ENCODE measurements at places on chromosomes 2 and 18.

DNA sequence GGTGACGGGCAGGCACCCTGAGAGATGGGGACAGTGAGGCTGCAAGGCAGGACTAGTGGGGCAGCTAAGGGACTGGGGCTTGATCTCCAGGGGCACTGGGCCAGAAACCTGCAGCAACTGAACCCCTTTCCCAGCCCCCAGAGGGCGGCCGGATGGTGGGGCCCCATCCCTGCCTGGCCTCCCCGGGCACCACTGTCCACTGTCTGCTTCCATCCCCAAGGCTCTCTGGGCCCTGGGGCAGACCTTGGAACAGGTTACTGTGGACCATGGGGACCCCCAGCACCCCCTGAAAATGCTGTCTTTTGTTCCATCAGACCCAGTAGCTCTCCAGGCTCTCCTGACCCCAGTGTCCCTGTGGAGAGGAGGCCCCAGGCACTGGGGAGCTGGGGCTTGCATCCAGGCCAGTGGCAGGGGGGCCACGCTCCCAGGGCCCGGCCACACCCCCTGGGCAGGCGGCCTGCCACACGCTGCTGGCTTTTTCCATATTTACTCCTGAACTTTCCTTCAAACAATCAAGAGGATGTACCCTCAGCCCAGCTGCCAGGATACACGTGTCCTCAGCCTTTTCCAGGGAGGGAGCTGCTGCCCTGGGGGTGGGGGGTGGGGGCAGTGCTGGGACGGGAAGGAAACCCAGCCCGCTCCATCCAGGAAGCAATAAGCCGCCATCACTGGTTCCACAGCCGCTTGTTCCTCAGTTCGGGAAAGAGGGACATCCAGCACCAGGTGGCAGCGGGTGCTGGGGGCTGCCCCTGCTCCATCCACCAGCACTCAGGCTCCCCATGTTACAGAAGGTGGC, 102.3 kb upstream of the ODC1 start:
- no peak for DNase-seq

DNA sequence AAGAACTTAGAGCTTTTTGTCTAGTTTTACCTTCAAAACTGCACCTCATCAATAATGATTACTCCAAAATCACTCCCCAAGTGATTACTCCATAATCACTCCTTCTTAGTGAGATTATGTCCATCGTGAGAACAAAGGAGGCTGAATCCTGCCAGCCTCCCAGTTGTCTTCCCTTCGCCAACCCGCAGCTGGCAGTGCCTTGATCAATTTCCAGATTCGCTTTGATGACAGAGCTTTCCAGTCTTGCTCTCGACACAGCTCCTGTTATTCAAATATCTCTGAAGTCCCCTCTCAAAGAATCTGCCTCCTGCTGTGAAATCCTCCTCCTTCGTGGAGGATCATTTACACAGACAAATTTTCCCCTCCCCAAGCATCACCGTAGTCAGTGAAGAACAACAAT, 237.7 kb downstream of the EIPR1 start:
- DNase-seq = no peak

DNA sequence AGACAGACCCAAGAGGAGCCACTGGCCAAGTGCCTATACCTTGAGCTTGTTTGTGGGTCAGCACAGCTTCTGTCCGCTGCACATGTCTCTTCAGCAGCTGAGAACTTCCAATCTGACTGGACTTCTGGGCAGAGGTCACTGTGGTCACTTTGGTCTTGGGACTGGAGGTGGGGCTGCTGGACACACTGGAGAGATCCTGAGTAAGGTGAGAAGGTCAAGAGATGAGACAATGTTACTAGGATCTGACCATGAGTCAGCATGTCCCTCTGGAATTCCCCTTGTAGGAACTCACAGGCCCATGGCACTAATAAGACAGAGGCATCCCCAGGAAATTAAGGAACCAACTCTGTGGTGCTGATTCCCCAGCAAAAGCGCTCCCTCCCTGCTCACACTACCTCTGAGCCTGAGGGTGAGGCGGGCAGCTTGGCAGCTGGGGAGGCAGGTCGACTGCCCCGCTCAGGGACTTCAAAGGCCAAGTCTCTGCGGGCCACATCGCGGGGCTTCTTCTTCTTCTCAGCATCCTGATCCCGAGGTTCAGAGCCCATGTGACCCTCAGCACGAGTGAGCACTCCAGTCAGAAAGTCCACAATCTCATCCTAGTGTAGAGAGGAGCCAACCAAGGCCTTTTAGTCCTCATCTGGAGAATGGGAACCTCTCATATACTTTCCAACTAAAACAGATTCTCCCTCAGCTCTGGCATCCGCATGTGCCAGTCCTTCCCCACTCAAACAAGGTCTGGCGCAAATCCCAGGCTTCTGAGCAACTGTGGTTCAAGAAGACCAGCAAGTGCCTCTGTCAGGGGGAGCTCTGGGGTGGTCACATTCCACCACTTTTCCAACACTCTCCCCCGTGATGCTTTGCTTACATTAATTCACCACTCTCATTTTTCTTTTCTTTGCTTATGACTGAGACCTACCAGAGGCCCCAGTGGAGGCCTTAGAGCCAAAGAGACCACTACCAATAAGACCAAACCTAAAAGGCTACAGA, 29.4 kb downstream of the KANSL3 start:
- no peak for DNase-seq

DNA sequence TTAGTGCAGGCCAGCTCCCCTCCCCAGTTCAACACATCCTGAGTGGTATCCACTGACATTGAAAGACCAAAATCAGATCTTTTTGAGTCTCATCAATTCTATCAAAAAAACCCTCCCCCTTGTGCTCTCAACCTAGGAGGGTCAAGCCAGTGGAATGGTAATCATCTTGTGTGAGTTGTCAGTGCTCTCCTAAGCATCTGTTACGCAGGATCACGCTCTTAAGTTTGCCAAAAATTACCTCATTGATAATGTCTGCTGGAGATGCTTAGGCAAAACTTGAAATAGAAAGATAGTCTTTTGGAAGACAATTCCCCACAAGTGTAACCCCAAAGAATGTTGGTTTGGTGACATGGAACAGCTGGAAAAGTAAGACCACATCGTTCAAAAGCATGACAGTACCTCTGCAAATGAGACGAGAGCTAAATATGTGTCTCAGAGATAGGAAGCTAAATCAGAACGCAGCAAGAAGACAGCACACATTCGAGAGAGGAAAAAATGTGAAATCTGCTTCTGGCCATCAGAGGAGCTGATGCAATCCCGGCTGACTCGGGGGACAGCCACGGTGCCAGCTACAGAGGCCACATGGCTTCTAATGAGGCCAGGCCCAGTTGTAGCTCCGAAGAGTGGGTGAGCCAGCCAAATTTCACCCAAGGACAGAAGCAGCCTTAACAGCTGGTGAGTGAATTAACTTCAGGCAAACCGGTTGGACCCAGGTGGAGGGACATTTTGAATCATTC, 753.9 kb downstream of the RNF144A start:
- no peak for DNase-seq

- DNase-seq = no peak
These were observed 99.7 kb downstream of the ICA1L start for GRCh38 chr2:202771741-202772460.

GRCh38 chr2:128560718-128561117, 242.1 kb upstream of the HS6ST1 start:
- no peak for DNase-seq

DNA sequence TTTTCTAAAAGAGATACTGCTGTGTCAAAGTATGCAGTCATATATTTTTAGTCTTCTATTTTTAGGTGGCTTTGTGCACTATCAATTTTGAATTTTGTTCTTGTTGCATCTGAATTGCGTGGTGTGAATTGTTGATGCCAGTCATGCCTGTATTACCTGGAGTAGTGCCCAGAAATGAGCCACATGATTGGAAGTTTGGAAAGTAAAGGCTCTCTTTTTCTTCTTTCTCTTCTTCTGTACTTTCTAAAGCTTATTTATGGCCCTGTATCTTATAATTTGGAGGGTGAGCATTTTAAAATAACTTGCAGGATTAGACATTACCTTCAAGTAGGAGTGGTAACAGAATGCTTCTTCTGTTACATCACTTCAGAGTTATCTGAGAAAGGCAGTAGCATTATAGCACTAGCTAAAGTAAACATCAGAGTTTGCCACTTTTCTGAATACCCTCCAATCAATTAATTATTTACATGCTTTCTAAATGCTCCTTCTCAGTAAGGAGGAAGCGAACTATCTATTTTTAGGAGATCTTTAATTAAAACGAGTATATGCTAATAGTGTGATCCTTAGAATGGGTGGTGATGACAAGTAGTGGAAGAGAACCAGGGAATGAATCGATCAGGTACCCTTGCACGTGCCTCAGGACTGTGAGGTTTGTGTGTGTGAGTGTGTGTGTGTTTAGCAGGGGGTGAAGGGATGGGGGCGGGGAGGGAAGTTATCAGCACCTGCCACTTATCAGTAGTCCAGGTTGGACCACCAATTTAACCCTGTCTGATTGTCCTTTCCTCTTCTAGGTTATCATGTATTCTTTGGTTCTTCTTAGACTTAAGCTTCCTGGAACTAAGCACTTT, 112.5 kb downstream of the MAP3K20 start:
- DNase-seq = no peak

DNA sequence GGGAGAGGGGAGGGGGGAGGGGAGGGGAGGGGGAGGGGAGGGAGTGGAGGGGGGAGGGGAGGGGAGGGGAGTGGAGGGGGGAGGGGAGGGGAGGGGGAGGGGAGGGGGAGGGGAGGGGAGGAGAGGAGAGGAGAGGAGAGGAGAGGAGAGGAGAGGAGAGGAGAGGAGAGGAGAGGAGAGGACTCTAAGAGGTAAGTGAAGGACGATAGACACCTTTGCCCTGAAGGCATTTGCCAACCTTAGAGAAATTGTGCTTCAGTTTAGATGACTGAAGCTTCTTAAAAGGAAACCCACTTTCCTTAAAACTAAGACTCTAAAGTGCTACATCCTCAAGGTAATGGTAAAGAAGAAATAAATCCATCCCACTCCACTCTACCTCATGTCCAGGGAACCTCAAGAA, 19.2 kb downstream of the GPR75 start:
- no peak for DNase-seq

GRCh38 chr18:58223717-58224424, 179.8 kb downstream of the NEDD4L start:
- DNase-seq = no peak

GRCh38 chr2:124649001-124649400, 623.9 kb downstream of the CNTNAP5 start:
- DNase-seq = no peak

GRCh38 chr2:116669782-116670181, 1144.7 kb upstream of the DDX18 start:
- DNase-seq = no peak

- no peak for DNase-seq
These were observed 19.9 kb downstream of the PSMG2 start for GRCh38 chr18:12722731-12723130.

GRCh38 chr2:14134771-14135170, 497.7 kb upstream of the LRATD1 start:
- DNase-seq = no peak

DNA sequence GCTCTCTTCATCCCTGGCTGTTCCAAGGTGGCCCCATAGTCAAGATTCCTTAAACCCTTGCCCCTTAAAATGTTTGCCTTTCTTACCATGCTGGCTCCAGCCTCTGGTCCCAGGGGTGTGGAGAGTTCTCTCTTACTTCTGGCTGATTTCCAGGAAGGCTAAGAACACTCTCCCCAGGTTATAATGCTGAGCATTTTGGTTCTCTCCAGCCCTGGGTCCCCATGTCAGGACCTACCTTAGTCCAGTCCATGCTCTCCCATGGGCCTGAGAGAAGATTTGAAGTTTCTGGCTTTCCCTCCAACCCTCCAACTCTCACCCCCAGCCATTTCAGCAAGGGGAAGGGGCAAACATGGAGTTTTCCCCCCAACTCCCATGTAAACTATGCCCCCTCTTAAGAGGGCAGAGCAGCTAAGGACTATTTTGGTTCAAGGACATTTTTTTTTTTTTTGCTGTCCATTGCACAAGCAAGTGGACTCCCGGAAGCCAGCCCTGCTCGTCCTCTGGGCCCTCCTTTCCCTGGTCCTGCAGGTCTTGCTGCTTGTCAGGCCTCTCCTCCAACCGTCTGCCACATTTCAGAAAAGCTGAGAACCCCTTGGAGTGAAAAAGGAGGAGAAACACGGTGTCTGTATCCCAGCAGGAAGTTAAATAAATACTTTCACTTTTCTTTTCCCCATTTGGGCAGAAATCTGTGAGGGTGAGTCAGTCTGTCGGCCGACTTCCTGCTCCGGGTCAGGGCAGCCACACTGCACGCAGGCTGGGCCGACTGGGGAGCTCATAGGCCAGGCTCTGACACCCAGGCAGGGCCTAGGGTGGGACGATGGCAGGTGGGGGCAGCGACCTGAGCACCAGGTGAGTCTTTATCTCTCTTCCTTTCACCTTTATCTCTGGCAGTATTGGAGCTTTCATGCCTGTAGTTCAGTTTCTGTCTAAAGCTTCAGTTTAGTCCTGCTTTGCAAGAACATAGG, at the start of gene SP140L:
Gene SP140L, plus strand, starts transcription at position 741 of the 965 bp plus-strand sequence. Its CDS starts 77 bp downstream, at position 818.
- peak; percentile 84 for DNase-seq

GRCh38 chr2:181910028-181910831, 18.7 kb downstream of the ITPRID2 start:
- no peak for DNase-seq

- no peak for DNase-seq
These were observed 186.3 kb downstream of the EN1 start for GRCh38 chr2:118661179-118661578.

DNA sequence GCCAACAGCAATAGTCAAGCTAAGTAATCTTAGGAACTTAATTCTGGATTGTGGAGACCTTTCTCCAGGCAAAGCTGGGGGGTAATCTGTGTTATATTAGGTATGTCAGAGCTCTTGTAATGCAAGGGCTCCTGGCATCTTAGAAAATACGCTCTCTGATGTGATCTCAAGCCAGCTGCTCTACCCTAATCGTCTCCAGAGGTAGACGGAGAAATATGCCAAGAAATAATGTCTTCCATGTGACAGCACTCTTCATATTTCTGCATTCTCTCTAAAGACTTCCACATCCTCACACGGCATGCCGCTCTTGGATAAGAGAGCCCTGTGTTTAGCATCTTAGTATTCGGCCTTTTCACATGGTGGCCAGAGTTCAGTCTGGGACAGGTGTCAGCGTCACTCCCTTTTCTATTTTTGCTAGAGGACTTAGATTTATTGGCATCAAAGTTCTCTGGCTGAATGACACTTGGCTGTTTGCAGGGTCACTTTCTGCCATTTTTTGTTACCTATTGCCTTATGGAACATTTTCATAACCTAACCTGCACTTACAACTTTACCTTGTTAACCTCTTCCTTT, 25.2 kb downstream of the CAPN13 start:
- no peak for DNase-seq

- DNase-seq = no peak
These were observed 20.2 kb downstream of the PROKR1 start for GRCh38 chr2:68663371-68664156.

DNA sequence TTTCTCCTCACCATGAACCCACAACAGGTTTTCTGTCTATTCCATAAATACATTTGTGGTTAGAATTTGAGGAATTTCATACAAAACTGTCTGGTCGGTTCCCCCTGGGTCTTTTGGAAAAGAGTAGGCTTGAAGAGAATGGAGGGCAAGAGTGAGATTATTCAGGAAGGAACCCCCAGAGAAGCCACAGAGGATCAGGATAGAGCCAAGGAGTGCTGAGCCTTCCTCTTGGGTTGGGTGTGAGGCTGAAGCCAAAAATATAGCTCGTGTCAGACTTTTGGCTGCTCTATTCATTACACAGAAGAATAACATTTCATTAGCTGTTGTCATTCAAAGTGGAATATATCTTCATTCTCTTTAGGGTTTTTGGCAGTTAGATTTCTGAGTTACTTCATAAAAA, 45.9 kb upstream of the YES1 start:
- no peak for DNase-seq

GRCh38 chr18:78716022-78716421, 263.6 kb upstream of the SALL3 start:
- DNase-seq = no peak

GRCh38 chr2:88841224-88841929, 149.9 kb downstream of the RPIA start:
- no peak for DNase-seq

All from CD4-positive, alpha-beta T cell treated with Interleukin-10 for 1 hour (primary cell).